ENCODE measurements at places on chromosomes 6 and 20.

DNA sequence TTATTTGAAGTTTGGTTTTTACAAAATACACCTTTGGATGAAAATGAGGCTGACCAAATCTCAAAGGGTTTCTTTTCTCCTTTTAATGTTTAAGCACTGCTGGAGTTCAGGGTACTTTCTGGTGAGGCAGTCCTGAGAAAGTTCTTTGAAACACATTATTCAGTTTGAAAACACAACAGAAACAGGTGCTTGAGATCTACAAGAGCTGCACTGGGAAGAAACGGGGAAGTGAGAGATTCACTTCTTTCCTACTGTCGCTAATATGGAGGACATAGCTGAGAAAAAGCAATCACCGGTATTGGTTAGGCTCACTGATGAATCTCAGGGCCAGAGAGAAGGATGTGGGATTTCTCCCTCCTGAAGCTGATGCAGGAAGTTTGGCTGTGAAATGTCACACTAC lies 22.9 kb upstream of the TMEM170B start:
- DNase-seq: no peak

DNA sequence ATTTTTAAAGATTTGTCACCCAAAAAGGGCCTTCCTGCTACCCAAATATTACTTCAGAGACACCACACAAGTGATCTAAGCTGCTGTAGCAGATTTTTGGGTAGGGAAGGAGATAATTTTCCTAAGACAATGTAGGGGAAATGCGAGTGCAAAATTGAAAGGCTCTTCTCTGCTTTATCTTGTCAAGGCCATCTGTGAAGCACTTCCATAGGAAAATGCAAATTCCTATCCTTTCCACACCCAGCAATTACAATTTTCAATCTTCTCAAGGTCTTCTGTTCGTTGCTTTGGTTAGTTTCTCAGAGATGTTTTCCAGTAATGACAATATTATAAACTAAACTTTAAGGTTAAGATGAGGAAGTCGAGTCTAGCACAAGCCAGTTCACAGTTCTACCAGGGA lies 53.4 kb downstream of the HDGFL1 start:
- DNase-seq: no peak

DNA sequence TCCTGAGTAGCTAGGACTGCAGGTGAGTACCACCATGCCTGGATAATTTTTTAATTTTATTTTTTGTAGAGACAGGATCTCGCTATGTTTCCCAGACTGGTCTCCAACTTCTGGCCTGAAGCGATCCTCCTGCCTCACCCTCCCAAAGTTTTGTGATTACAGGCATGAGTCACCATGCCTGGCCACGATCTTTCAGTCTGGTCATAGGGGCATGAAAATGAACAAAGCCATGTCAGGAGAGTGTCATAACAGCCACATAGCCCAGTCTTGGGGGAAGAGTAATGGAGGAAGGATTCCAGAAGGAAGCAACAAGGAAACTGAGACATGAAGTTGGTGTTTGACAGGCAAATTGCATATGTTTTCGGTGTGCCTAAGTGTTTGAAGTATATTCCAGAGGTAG lies 17.0 kb upstream of the SNX3 start:
- no peak for DNase-seq

- no peak for DNase-seq
Measured at GRCh38 chr20:45890077-45890984, 677 bp downstream of the NEURL2 start.

- no peak for DNase-seq
Measured at GRCh38 chr20:37351689-37352607, 6.0 kb downstream of the SRC start.

Data from CD8-positive, alpha-beta T cell (primary cell).